Kidney (tissue), 22 donors: ENCODE measurements at places on chromosomes 4 and X. TPM values are rescaled to one million over a fixed set of nuclear protein-coding genes. Genes with fewer than 3 reads are reported as not detected.

- no peak for DNase-seq
Observed at GRCh38 chr4:168920441-168921065, 89.5 kb downstream of the CBR4 start.

DNA sequence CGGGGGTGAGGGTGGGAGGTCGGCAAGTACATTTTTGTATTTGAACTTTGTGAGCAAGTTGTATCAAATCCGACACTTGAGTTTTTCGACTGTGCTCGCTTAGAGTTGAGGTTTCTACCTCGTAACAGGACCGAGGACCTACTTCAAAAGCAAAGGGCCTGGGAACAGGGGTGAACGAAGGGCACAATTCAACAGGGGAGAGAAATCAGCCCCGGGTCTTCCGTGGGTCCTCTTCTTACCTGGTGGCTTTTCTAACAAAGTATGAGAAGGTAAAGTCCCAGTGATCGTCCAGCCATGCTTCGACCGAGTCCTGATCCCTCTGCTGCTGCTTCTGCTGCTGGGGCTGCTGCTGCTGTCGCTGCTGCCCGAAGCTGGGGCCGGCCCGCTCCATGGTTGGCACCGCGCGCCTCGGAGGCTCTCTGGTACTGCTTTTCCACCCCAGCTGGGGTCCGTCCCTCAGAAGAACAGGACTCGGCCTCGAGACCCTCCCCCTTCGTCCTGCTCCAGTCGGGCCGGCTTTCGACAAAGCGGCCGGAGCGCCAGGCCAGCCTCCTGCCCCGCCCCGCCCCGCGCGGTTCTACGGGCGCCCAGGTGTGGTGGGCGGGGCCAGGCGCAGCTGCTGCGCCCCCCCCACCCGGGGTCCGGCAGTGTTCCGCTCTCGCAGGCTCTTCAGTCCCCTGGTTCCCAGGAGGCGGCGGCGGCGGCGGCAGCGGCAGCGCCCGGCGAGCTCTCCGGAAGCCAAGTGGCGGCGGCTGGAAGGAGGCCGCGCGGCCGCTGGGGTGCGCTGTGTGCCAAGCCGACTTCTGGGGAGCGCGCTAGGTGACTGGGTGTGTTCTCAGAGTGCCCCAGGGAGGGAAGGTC, at the start of gene PDE5A:
PDE5A (minus strand) TSS at position 524 of the 861 bp plus-strand sequence; CDS start at position 391, 133 bp downstream.
- DNase-seq: peak; percentile 94

- DNase-seq: no peak
Observed at GRCh38 chrX:16658284-16658683, 8.3 kb downstream of the S100G start.

DNA sequence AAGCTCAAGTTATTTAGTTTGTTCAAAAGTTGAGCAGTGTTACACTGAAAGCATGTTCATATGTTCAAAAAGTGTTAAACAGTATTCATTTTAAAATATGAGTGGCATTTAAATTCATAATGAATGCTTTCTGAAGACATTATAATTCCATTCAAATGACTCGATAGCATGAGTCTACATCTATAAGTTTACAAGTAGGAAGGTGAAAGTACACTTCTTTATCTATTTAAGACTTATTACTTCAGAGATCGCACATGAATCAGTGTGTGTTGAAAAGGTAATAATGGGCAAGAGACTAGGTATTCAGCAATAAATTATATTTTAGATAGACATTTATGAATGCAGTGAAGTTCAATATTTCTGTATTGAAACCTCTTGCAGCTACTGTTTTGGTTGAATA, 456.1 kb downstream of the GRXCR1 start:
- DNase-seq: no peak

Gene SAGE1
- total RNA-seq: not detected

DNA sequence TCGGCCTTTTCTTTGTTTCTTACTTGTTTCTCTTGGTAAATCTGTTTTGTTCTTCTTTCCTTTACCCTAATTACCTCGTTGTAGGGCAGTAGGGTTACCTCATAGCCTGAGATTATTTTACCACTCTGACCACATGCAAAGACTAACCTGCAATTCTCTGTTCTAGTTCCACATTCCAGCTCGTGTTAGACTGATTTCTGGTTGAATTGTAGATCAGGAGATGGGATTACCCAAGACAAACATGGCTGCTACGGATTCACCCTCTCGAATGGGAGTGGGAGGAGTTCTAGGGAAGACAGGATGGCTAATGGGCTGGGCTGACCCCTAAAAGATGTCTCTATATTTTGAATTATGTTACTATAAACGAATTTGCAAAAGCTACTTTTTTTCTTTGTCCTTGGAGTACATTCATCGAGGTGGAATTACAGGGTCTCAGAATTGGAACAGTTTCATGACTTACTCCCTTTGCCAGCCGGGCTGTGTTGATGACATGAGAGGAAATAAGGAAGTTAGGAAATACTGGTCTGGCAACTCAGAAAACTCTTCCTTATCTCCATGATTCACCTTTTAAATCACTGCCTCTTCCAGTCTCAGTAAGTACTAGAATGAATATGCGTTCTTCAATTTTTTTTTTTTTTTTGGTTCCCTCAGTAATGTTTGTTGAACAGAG, 36.7 kb upstream of the FBXW7 start:
- DNase-seq: no peak

DNA sequence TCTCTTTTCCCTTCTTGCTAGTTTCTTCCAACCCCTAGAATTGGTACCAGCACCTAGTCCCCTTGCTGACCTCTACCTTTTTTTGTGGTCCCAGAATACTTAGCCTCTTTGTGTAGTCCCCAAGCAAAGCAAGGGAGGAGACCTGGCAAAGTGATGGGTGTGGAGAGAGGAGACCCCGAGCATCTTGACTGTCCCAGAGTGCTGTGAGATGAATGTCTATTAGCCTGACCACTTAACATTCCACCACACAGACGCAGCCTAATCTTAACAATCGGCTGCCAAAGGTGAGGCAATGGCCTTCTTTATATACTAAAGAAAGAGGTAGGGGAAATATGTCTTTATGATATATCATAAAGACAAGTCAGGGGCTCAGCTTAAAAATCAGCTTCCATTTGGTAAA, 55.9 kb downstream of the TRIM2 start:
- no peak for DNase-seq

Gene GAGE2A
- total RNA-seq: not detected
